ENCODE measurements at places on chromosomes 7 and 10. TPM values are rescaled to one million over a fixed set of nuclear protein-coding genes. Genes with fewer than 3 reads are reported as not detected.

DNA sequence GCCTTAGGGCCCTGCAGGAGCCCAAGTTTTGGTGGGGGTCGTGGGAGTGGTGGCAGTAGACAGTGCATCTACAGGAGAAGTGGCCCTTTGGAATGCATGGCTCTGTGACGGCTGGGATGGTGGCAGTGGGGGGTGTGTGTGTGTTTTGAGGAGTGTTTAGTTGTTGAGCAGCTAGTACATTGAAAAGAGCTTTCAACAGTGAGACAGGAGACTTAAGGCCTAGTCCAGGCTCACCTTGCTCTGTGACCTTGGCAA is 27.1 kb downstream of the ZNF775 start:
- no peak for DNase-seq

The HIPK2 gene
- polyA plus RNA-seq = 0.58 TPM

DNA sequence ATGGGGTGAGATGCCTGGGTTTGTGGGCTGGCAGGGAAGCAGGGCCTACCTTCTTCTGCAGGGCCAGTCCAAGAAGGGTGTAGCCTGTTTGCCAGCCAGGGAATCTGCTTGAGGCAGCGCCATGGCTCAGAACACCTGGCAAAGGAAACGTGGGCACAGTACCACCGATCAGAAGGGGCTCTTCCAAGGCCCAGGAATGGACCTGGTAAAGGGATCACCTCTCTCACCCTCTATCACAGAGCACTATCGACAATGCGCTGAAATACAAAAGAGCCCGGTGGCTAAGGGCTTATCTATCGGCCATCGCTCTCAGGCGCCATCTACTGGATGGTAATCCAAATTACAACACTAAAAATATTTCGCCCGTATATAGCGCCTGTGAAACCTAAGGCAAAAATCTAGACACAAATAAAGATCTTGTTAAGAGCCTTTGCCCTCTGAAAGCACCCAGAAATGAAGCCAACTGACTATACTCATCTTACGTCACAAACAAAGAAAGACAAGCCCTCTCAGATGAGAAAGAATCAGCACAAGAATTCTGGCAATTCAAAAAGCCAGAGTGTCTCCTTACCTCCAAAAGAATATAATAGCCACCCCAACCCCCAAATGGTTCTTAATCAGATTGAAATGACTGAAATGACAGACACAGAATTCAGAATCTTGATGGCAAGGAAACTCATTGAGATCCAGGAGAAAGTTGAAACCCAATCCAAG is 217.8 kb upstream of the HPS1 start:
- DNase-seq = peak; percentile 12

GRCh38 chr10:78009662-78010061 is 19.7 kb downstream of the POLR3A start:
- DNase-seq = no peak

GRCh38 chr10:89846786-89847185 is 145.4 kb downstream of the KIF20B start:
- no peak for DNase-seq

The CPXM2 gene
- polyA plus RNA-seq = not detected

The LRIT1 gene
- polyA plus RNA-seq = not detected

The CCDC146 gene
- polyA plus RNA-seq = not detected

GRCh38 chr10:6014241-6014761 is 37.0 kb upstream of the IL15RA start:
- peak; percentile 58 for DNase-seq

GRCh38 chr7:1725199-1725690 is 55.2 kb downstream of the ELFN1 start:
- DNase-seq = no peak

The CEP55 gene
- polyA plus RNA-seq = not detected

DNA sequence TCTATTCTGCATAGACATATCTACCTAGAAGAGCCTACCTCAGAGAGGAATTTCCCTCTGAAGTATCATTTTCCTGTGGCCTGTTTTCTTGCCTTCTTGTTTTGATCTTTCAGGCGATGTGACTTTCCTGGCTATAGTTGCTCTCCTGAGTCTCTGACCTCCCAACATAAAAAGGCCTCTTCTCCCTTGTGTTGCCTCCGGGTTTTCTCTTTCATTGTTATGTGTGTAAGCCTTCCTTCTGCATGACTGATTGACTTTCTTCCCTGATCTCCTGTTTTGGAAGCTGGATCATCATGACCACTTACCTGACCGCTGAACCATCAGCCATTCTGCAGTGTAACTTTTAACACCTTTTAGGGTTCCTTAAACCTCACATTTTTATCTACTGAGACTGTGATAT is 441.5 kb upstream of the ETV1 start:
- no peak for DNase-seq

The SP4 gene
- 12.6 TPM for polyA plus RNA-seq

The OR6V1 gene
- not detected for polyA plus RNA-seq

The PNLIPRP2 gene
- polyA plus RNA-seq = not detected

The CAV1 gene
- 0.73 TPM for polyA plus RNA-seq

DNA sequence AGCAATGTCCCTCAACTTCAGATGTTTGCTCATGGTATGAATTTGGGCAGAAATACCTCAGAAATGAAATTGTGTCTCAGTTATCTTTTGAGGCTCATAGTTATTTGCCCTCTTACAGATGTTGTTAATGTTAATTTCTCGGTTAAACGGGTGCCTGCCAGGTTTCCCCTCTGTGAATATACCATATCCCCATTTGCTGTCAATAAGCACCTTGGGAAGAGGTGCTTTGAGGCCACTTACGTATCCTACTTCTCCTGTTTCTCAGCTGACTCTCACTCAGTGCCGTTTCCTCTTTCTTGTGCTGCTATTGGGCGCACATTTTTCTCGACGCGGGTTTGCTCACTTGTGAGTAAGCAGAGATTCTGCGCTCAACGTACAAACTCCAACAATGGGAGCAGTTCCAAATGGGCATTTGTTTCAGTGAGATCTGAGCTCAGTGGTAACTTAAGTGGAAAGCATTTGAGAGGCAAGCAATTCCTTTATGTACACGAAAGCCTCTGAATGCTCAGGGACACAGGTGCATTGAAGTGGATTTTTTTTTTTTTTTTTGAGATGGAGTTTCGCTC is 34.8 kb upstream of the JAKMIP3 start:
- no peak for DNase-seq

Data from naive B cell (primary cell).